Neural crest cell (in vitro differentiated cells): ENCODE measurements at places on chromosomes 4 and X. TPM values are rescaled to one million over a fixed set of nuclear protein-coding genes. Genes with fewer than 3 reads are reported as not detected.

DNA sequence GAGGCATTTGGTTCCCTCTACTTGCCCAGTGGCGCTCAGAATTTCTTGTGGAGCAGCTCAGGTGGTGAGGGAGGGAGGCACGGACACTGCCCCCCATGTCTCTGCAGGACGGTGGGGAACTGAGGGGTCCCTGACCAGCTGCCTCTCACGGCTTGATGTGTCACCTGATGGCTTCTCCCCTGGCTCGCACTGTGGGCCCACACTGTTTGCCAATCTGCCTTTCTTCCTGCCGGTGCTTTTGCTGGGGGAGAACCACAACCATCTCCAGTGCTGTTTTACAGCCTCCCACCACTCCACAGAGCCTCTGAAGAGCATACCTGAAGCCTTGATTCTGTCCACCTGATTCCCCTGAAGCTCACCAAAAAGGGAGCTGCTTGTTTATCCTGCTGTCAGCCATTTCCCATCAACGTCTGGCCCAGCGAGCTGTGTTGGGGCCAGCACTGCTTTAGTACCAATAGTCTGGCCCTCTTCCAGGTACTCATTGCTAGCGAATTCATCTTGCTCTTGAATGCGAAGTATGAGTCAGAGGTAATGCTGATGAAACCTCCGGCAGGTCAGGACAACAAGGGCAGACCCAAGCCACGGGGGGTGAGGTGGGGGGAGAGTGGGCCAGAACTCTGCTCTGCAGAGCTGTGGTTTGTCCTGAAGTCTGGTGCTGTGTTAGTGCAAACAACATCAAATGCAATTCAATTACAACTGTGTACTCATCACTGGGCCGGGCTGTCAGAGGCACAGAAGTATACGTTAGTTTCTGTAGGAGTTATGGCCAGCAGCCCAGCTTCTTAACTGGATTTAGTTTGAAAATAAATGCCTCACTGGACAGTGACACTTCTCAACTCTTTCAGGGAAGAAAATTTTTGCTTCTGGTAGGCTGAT is 208.3 kb upstream of the JADE1 start:
- DNase-seq, result no peak

The BTC gene
- total RNA-seq, result 0.14 TPM in 1 of 2 replicates, not detected in the other

GRCh38 chrX:37424000-37424429 is 74.9 kb downstream of the PRRG1 start:
- no peak for DNase-seq

The AKAP14 gene
- total RNA-seq, result not detected in 2 replicates

- no peak for DNase-seq
These were observed 39.1 kb upstream of the MAGEA8 start for GRCh38 chrX:149841929-149842328.

DNA sequence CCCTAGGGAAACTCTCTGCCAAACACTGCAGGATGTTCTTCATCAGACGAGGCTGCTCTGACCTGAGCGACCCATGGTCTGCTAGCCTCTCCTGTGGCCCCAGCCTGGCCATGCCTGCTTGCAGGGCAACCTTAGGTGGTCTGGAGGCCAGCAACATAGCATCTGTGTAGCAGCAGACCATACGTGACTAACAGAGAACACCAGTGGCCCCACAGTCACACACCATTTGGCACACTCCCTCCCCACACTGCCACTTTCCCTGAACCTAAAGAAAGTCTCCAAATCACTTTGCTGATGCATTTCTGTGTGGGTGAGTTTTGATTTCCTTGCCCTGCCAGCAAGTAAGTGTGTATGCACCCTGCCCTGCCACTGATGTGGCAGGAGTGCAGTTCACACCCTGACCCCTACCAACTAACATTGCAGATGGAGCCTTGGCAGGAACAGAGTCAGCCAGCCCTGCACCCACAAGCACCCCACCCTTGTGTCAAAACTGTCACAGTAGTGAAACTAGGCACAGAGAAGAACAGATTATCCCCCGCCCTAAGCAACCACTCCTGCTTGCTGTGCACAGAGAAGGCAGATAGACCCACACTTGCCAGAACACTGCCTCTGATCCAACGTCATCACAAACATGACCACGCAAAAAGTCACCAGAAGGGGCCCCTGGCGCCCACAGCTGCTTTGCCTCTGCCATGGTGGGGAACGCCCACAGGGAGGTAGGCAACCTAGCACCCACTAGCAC is 249.1 kb downstream of the SPIN4 start:
- no peak for DNase-seq

The POU3F4 gene
- 13.0 and 13.8 TPM in 2 replicates for total RNA-seq

The BEND2 gene
- total RNA-seq, result not detected in 2 replicates

DNA sequence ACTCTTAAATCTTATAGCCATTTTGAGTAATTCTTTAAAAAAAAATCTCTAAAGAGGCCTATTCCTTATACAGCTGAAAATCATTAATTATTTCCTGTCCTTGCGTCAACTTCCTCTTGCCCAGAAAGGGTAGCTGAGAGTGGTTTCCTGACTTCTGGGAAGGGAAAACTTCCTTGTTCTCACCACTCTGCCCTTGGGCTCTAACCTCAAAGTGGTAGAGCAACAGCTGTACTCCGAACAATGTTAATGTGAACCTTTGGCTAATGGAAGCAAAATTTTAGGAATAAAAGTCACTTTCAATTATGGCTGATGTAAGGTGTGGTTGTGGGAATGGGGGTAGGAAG is 15.3 kb downstream of the KLHL2 start:
- DNase-seq, result no peak

GRCh38 chr4:25938366-25938765 is 24.3 kb downstream of the SMIM20 start:
- DNase-seq, result no peak

DNA sequence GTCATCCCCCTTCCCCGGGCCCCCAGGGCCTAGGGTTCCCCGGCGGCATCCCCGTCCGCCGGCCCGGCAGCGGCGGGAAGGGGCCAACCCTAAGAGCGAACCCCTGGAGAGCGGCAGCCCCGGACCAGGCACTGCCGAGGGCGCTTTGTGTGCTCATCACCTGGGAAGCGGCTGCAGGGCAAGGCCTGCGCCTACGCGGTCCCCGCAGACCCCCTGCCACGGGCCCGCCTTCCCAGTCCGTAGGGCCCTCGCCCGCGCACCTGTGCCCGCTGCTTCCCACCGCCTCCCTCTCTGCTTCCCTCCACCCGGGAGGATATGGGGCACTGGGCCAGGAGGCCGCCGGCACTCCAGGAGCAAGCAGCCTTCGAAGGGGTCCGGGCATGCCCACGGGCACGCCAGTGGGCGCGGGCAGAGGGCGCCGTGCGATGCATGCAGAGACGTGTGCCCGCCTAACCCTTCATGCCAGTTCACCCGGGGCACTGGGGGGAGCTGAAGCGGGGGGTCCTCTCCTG is 2.6 kb downstream of the FLNA start:
- DNase-seq, result no peak

- no peak for DNase-seq
These were observed 66.6 kb downstream of the ATP10D start for GRCh38 chr4:47551682-47552081.

The FOXR2 gene
- total RNA-seq, result not detected in 2 replicates

DNA sequence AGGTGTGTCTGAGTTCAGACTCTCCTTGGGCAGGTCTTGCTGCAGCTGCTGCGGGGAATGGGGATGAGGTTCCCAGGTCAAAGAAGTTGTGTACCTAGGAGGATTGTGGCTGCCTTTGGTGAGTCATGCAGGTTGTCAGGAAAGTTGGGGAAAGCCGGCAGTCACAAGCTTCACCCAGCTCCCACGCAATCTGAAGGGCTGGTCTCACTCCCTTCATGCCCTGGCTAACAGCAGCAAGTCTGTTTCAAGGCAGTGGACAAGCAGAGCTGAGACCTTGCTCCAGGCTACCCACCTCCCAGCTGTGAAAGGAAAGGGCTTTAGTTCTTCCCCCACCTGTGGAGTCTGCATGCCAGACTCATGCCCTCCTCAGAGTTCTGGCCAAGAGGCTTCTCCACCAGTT is 287.2 kb downstream of the DTHD1 start:
- no peak for DNase-seq

GRCh38 chrX:23822397-23822796 is 39.4 kb downstream of the SAT1 start:
- DNase-seq, result no peak

DNA sequence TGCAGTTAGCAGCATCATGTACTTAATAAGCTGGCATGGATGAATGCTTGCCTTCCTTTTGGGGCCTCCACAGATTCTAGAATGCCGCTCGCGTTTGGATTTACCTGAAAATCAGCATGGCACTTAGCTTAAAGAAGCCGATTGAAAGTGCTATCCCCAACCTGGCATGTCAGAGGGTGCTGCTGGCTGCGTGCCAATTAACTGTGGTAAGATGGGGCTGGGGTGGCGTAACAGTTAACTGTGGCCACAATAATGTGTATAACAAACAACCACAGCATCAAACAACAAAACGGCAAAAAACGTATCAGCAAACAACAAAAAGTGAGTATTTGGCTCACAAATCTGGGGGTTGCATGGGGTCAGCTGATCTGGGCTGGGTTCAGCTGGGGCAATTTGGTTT is 70.5 kb downstream of the CBLL2 start:
- DNase-seq, result no peak
